ENCODE measurements at places on chromosomes 13 and 19.
A peak's percentile ranks its signal among the peaks of the same experiment; 100 is the strongest.

DNA sequence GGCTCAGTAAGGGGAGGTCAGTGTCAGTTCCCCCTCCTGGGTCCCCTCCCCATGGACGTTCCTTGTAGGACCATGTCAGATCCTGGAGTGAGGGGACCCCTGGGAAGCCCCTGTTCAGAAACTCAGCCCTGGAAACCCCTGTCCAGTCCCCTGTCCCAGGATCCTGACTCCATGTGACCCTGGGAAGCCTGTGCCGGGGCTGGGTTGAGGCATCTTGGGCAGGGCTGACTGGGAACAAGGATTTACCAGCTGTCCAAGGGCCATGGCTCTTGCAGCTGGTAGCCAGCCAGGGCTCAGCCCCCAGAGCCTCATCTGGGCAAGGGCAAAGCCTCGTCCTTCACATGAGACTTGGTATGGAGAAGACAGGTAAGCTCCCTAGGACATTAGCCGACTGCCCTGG lies 25.1 kb downstream of the CEACAM4 start:
- DNase-seq: no peak

- no peak for DNase-seq
Measured at GRCh38 chr13:39391761-39392160, 211.2 kb downstream of the LHFPL6 start.

DNA sequence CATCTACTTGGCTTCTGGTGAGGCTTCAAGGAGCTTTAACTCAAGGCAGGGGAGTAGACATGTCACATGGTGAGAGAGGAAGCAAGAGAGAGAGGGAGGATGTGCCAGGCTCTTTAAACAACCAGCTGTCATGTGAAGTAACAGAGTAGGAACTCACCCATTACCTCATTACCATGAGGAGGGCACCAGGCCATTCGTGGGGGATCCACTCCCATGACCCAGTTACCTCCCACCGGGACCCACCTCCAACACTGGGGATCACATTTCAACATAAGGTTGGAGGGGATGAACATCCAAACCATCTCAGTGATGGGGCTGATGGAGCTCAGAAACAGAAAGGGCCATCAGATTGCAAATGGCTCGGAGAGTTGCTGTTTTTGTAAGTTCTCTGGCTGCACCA lies 12.9 kb downstream of the VSTM2B start:
- no peak for DNase-seq

DNA sequence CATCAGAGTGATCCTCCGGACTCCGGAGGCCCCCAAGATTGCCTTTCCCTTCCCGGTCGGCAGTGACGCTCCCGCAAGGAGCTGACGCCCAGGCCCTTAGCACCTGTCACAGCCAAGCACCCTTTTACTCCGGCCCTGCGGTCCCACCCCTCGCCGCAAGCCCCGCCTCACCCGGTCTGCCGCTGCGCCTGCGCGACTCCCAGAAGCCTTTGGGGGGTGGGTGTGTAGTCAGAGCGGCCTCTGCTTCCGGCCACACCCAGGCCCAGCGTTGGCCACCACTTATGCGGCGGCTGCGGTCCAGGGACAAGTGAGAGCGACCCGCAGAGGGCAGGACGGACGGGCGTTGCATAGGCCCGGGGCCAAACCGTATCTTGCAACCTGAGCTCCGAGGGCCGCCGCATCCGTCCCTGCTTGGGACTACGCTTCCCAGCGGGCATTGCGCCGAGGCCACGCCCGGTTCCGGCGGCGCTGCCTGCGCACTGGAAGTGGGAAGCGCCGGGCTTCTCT lies 441 bp upstream of the ZFP28 start:
- peak; percentile 87 for DNase-seq

GRCh38 chr19:34588249-34588648 lies 88.7 kb downstream of the SCGB2B2 start:
- no peak for DNase-seq

GRCh38 chr13:50990818-50991506 lies 81.4 kb downstream of the RNASEH2B start:
- no peak for DNase-seq

DNA sequence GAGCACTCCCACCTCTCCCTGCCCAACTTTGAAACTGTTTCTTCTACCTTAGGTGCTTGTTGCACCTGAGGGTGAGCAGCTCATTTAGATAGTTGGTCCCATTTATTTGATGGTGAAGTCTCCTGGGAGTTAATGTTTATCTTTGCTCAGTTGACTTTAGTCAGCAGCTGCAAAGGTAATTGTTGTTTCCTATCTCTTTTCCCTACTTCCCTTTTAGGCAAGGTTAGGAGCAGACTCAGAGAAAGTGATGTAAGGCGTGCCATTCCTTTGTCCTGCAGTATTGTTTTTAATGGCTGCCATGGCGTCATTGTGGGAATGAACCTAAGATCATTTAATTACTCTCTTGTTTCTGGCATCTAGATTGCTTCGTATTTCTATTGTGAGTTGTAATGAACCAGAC lies 11.6 kb downstream of the AKAP11 start:
- DNase-seq: no peak

- no peak for DNase-seq
Measured at GRCh38 chr13:80265348-80265747, 75.6 kb downstream of the SPRY2 start.

GRCh38 chr19:43711751-43712355 lies 4.0 kb upstream of the IRGC start:
- DNase-seq: no peak

DNA sequence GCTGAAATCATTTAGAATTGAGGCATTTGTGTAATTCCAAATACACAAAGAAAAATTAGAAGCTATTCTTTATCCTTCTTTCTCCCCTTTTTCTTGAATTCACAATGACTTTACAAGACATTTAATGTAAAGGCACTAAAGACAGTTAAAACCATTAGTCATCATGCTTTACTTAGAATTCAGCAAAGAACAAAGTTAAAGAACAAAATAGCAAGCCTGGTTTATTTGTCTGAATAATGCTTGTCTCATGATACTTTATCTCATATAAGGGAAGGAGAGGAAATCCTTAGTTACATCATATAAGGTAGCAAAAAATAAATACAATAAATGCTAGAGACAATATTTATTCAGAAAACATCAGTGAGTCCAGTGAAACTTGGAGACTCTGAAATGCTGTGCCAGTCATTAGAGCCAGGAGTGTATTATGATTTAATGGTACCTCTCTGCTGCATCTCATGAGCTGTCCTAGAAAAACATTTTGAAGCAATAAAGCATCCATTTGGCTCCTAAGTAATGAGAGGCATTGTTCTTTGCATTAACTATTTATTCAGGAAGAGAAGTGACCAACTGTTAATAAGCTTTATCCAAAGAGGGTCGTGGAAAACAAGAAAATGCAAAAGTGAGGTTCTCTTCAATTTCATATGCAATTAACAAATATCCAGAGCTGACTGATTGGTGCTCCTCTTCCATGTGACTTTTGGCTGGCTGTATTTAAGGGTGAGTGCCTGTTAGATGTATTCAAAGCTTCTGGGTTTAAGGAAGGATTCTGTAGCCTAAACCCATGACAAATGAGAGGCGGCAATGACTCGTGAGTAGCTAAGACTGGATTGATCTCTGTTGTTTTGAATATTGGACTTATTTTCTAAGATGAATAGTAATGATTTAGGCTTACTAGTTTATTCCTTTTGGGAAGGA lies 105.0 kb downstream of the DGKH start:
- DNase-seq: no peak

- no peak for DNase-seq
Measured at GRCh38 chr13:33287142-33287882, 1.8 kb upstream of the STARD13 start.

- DNase-seq: no peak
Measured at GRCh38 chr19:33335446-33335845, 33.1 kb upstream of the CEBPA start.

- DNase-seq: no peak
Measured at GRCh38 chr19:29121684-29122083, 91.3 kb downstream of the UQCRFS1 start.

Data from activated T-cell treated with anti-CD3 and anti-CD28 coated beads for 24 hours (primary cell).